ENCODE measurements at places on chromosomes 7 and 10.

DNA sequence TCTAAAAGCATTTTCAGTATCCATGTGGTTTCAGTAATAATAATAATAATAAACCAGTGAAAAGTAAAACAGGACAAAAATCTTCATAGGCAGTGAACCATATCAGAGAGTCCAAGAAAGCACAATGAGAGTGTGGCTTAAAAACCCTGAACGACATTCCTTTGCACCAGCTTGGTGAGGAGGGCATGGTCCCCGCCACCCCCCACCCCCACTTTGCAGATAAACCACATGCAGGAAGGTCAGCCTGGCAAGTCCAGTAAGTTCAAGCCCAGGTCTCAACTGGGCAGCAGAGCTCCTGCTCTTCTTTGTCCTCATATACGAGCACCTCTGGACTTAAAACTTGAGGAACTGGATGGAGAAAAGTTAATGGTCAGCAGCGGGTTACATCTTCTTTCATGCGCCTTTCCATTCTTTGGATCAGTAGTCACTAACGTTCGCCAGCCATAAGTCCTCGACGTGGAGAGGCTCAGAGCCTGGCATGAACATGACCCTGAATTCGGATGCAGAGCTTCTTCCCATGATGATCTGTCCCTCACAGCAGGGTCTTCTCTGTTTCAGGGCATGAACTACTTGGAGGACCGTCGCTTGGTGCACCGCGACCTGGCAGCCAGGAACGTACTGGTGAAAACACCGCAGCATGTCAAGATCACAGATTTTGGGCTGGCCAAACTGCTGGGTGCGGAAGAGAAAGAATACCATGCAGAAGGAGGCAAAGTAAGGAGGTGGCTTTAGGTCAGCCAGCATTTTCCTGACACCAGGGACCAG is 172.5 kb downstream of the EGFR start:
- DNase-seq: no peak

GRCh38 chr10:6313111-6313895 is 110.6 kb downstream of the PFKFB3 start:
- DNase-seq: no peak

- no peak for DNase-seq
These were observed 596.0 kb upstream of the FOXK1 start for GRCh38 chr7:4085937-4086691.

DNA sequence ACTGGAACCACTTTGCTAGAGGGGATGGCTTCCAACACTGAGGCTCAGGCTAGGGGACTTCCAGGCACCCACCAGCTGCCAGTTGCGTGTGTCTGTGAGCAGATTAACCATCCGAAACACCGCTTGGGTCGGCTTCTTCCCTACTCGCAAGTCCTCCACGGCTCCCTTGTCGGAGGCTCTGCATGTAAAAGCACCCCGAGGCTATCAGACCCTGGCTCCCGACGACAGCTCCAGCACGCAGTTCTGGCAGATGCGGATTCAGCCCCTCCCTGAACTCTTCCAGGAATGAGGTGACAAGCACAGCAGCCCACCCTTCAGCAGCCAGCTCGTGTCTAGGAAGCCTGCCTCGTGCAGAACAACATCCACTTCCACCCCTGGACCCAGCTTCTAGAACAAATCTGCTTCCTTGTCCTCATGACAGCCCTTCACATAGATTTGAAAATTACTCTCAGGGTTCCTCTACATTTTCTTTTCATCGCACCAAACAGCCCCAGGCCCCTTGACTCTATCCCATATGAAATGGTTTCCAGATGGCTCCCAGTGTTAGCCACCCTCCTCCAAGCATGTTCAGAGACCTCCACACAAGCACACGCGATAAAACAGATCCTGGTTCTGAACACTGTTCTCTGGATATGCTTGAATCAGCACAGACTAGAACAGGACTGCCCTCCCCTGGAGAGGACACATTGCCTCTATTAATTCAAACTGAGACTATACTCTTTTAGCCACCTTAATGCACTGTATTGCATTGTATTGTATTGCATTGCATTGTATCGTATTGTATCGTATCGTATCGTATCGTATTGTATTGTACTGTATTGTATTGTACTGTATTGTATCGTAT is 44.6 kb downstream of the SLIT1 start:
- no peak for DNase-seq

DNA sequence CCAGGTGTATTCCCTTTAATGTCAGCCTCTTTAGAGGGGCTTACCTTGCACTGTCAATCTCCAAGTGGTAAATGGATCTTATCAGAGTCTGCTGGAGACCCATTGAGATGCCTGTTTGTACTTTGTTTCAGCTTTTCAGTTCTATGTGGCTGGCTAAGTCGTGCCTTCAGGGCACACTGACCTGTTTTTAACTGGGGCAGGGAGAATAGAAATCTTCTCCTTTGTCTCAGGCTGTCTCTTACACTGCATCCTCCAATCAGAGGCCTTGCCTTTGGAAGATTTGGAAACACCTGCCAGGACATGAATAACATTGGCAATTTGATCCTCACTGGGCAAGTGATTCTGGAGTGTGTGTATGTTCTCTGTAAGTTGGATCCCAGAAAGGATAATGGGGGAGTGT is 65.0 kb downstream of the POU6F2 start:
- DNase-seq: no peak

DNA sequence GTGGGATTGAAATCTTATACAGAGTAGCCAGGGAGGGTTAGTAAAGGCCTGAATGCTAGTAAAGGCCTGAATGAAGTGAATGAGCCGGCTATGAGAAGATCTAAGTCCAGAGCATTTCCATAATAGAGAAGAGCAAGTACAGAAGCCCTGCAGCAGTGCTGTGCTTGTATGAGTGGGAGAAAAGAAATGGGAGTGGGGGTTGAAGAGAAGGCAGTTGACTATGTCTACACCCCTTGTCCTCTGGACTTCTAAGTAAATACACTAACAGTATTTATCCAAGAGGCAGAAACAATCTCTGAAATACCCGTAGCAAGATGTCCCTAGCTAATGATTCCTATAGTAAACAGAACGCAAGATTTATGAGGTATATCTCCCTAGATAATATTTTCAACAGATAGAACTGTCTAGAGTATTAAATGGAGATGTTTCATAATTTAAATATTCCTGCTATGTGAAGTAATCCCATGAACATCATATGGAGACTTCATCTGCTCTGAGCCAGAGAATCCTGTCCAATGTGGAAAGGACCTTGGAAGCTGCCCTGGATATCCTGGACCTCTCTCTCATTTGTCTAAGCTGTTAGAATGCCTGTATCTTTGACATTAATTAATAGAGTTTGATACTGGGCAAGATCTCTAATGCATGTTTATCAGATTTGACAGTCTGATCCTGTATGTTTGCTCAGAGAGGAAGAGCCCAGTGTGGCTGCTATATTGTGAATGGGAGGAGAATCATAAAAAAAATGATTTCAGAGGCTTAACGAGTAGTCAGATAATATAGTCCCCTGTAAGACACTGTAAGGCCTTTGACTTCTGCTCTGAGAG is 171.6 kb downstream of the LRRN3 start:
- DNase-seq: no peak

- DNase-seq: no peak
These were observed 58.2 kb downstream of the LANCL2 start for GRCh38 chr7:55423277-55423711.

- DNase-seq: no peak
These were observed 34.6 kb downstream of the MGAM2 start for GRCh38 chr7:142146124-142146523.
